ENCODE measurements at places on chromosomes 6 and 20.

GRCh38 chr6:113365191-113365590, 492.0 kb upstream of the MARCKS start:
- DNase-seq = no peak

- DNase-seq = no peak
These were observed 473.8 kb upstream of the HSF2 start for GRCh38 chr6:121925534-121926255.

DNA sequence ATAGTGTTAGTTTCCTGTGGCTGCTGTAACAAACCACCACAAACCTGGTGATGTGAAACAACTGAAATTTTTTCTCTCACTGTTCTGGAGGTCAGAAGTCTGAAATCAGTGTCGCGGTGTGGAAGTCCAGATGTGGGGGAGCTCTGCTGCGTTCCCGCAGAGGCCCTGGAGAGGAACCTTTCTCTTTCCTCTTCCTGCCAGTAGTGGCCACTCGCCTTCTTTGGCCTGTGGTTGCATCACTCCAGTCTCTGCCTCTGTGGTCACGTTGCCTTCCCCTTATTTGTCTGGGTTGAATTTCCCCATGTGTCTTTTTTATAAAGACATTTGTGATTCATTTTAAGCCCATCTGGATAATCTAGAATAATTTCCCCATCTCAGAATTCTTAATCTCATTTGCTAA, 295.5 kb upstream of the FLRT3 start:
- DNase-seq = no peak

GRCh38 chr6:150539111-150539510, 60.6 kb upstream of the PLEKHG1 start:
- DNase-seq = no peak

DNA sequence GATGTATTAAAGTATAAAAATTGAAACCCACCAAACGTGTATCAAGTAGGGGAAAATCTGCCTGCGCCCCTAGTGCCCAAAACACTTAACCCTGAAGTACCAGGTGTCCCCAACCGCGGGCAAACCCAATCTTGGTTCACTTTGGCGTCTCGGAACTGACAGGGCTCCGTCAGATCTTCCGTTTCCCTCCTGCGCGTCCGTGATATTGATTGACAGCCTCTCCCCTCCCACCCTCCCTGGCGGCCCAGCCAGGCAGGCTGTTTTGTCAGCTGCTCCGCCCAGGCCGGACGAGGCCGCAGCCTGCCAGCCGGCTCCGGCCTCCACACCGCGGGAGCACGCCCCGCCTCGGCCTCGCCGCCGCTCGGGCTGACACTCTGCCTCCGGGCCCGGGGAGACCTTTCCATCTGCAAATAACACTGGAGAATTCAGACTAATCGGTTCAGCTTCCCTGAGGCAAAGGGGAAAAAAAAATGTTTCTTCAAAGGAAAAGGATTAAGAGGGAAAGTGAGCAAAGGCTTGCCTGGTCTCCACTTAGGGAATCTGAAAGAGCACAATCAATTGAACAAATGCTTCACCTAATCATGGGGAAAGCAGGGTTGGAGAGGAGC, 234.9 kb upstream of the MCHR2 start:
- DNase-seq = no peak

DNA sequence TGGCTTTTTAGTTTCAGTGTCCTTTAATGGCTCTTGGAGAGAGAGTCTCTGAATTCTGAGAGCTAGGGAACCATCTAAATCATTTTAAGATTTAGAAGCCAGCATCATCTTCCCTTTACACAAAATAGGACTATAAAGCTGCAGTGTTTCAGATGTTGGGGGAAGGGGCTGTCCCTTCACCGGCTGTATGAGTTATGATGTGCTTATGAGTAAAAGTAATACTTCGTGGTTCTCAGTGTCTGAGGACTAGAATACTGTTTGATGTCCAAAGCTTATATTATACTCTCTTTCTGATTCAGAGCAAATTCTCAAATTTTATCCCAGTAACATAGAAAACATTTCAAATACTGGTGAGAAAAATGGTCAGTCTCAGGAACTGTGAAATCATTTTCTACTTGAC, 63.5 kb upstream of the FAM8A1 start:
- no peak for DNase-seq

- DNase-seq = no peak
These were observed 48.9 kb downstream of the HDDC2 start for GRCh38 chr6:125252891-125253290.

Measured in NCI-H2171 (cell line).